ENCODE measurements at places on chromosomes 5 and 9.

GRCh38 chr5:135208555-135208902 is 174.5 kb upstream of the PITX1 start:
- DNase-seq: no peak

DNA sequence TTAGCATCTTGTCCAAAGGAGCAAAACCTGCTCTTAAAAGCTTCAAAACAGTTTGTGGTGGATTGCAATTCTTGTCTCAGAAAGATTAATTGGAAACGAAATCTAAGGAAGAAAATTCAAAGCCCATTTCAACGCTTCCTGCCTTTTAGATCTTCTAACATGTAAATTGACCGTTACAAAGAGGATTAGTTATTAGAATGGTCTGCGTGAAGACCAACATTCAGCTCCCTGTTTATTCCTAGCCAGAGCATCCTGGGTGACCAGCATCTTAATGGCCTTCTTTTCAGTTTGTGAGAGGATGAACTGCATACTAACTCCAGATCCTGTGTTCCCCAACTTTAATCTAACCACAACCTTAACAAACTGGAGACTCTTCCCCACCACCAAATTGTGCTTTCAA is 109.9 kb upstream of the SLC1A3 start:
- no peak for DNase-seq

DNA sequence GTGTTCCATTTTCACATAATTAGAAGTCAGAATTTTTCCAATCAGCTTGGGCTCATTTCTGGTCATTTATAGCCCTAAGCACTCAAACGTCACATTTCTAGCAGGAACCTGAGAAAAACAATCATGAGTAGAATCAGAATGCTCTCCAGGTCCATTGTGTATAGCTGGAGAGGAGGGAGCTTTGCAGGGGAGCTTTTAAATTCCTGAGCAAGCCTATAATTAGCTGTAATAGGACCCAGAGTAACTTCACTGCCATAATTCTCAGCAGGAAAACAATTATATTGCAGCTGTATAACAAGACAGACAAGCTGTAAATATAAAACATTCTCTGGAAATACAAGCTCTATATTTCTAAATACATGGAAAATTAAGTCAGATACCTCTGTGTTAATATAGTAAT is 637.6 kb upstream of the SGCD start:
- peak; percentile 73 for DNase-seq

- DNase-seq: peak; percentile 12
Measured at GRCh38 chr9:27125030-27125429, 16.0 kb downstream of the TEK start.

DNA sequence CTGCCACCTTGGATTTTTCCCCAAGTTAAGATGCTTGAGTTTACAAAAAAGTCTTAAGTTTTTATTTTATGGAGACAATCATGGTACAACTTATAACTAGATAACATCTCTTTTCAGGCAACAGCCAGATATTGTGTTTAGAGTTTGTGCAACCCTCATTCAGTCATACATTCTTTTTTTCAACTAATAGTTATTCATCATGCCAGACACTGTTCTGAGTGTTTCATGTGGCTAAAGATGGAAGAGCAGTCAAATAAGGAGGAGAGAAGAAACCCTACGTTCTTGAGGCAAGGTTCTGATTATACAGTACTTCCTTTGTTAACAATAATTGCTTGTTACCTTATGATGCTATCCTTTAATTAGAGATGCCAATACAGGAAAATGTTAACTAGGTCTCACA is 42.1 kb upstream of the ZNF462 start:
- DNase-seq: no peak

DNA sequence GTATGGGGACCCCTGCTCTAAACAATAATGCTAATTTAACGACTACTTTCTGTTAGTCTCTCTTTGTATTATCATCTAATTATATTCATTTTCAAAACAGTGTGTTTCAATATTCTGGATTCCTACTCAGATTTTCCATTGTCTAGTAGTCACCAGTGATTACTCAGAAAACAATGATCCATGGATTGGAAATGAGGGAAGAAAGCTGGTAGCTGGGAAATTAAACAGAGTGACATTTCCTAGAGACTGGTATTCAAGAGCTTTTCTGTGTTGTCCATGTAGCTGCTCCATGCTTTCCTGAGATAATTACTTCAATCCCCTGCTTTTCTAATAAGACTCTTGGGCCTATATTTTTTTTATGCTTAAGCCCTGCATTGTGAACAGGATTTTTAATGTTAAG is 1862.1 kb upstream of the C9orf72 start:
- no peak for DNase-seq

DNA sequence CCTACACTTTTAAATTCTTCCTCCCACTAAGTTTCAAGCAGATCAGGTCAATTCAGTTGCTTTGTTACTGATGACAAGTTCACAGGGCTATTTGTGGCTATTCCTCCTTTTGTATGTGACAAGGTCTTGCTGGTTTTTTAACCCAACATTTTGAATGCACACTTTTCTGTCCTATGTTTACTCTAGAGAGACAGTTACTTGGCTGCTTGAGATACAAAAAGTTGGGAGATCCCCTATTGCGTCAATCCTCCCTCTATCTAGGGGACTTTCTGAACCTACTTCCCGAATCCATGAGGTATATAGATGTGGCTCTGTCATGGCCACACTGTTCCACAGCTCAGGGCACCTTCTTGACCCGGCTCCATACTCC is 386.7 kb downstream of the NTRK2 start:
- no peak for DNase-seq

DNA sequence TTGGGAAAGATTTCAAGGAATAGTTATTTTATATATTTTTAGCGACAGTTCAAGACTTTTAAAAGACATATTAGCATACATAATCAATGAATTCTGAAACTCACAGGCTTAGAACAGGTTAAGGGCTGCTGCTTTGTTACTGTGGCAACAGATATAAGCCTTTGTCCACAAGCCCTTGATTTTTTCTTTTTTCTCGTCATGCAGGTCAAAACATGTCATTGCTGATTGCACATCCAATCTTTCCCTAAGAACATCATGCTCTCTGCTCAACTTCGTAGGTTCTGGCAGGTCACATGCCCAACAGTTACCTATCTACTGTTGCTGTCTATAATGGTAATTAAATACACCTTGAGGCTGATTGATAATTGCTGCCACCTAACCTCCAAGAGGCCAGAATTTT is 172.5 kb upstream of the PTPRD start:
- no peak for DNase-seq

GRCh38 chr9:118729981-118730380 is 639.3 kb downstream of the BRINP1 start:
- DNase-seq: no peak

DNA sequence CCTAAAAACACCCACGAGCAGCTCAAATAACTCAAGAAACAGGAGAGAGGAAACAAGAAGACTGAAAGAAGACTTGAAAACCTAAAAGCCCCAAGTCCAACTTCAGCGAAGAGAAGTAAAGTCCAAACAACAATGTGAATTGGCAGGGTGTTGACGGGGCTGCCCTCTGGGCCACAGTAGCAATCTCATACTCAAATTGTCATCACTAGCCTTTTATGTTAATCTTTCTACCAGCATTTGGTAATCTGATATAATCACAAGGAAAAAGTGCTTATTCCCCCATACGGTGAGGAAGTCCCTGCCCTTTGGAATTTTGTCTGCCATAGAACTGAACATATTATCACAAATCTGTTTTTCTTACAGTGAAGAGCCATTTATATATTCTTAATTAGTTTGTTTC is 51.5 kb upstream of the IFNE start:
- DNase-seq: no peak

DNA sequence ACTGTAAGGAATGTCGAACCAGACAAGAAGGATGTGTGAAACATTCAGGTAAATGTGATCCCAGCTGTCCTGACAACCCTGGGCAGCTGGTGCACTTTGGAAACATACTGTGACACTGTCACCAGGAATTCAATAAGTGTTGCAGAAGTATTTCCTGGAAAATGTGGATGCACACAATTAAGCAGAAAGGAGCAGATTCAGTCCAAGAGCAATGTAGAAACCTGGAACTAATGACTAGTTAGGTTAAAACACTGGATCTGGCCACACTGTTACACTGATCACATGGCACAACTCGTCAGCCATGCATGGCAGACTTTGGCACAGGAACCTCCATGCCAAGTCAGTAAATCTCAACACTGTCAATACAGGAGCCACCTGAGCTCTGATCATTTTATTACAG is 109.0 kb downstream of the FAM174A start:
- DNase-seq: no peak

- DNase-seq: no peak
Measured at GRCh38 chr5:28691526-28691925, 1653.1 kb upstream of the CDH9 start.

DNA sequence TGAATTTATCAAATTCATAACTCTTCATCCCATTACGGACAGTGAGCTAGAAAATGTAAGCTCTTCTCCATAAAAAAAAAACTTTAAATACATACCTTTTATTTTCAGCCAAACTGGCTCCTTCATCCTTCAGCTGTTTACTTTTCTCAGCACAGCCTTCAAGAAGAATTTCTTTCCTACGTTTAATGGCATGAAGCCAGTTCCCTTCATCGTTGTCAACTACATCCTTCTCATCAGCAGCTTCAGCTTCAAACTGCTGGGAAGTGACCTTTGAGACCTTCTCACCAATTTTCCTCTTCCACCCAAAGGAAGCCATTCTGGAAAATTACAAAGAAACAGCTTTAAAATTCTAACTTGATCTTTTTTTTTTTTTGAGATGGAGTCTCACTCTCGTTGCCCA is 9.1 kb downstream of the TTC33 start:
- no peak for DNase-seq
